ENCODE measurements at places on chromosomes 3 and 15.

DNA sequence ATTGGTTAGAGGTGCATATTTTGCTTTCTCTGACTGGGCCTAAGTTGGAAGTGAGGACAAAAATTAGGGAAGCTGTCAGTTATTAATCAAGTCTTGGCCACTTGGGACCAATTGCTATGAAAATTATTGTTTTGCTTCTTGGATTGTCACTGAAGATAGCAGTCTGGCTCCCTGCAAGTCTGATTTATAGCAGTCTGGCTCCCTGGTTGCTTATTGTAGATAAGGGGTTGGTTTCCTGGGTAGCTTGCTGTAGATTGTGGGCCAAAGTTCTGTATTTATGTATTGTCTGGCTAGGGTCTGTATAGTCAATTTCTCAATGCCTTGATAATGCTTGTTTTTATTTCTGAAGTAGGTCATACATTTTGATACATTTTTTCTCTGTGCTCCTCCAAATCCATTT is 13.3 kb upstream of the DRD3 start:
- no peaks in the 10 kb centered on the region for H3K27me3 ChIP-seq
- no peak overlapping the region for H3K4me3 ChIP-seq
- no peaks in the 10 kb centered on the region for H3K4me1 ChIP-seq
- no peaks in the 10 kb centered on the region for H3K36me3 ChIP-seq
- H3K27ac ChIP-seq = no peak overlapping the region
- no peak for DNase-seq

DNA sequence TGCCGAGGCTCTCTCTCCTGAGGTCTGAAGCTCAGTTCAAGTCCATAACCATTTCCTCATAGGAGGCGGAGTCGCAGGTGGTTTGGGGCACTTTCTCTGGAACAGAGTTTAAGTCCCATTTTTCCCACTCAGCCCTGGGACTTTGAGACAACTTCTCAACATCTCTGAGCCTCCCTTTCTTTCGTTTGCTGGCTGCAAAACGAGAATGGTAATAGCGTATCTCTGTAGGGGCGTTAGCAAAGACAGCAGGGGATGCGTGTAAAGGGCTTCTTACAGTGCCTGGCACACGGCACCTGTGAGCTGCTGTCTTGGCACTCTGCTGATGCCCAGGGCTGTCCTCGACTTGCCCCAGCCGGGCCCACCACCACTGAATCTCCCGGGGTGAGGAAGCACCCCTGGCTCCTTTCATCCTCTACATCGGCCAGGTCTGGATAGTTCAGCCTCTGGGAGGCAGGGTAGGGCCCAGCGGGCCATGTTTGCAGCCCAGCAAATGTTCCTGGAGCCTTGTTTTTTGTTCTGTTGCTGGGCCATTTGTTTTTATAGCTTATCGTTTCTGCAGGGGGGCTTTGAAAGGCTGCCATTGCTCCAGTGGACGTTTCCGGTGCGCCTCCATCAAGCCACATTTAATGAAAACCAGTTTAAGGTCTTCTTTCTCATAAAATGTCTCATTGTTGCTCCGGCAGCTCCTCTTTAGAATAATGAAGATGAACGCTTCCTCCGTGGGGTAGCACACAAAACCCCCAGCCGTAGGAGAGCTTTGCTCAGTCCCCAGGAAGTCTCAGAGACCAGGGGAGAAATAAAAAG is 60.0 kb upstream of the WNT5A start:
- DNase-seq = no peak
- no peaks in the 10 kb centered on the region for H3K36me3 ChIP-seq
- no peak overlapping the region for H3K27ac ChIP-seq
- H3K4me3 ChIP-seq = no peak overlapping the region
- H3K4me1 ChIP-seq = no peaks in the 10 kb centered on the region
- no peaks in the 10 kb centered on the region for H3K27me3 ChIP-seq

GRCh38 chr3:189300345-189300744 is 128.6 kb downstream of the TPRG1 start:
- H3K36me3 ChIP-seq = no peaks in the 10 kb centered on the region
- no peaks in the 10 kb centered on the region for H3K4me1 ChIP-seq
- no peak for DNase-seq
- no peak overlapping the region for H3K4me3 ChIP-seq
- H3K27me3 ChIP-seq = no peaks in the 10 kb centered on the region
- no peak overlapping the region for H3K27ac ChIP-seq

DNA sequence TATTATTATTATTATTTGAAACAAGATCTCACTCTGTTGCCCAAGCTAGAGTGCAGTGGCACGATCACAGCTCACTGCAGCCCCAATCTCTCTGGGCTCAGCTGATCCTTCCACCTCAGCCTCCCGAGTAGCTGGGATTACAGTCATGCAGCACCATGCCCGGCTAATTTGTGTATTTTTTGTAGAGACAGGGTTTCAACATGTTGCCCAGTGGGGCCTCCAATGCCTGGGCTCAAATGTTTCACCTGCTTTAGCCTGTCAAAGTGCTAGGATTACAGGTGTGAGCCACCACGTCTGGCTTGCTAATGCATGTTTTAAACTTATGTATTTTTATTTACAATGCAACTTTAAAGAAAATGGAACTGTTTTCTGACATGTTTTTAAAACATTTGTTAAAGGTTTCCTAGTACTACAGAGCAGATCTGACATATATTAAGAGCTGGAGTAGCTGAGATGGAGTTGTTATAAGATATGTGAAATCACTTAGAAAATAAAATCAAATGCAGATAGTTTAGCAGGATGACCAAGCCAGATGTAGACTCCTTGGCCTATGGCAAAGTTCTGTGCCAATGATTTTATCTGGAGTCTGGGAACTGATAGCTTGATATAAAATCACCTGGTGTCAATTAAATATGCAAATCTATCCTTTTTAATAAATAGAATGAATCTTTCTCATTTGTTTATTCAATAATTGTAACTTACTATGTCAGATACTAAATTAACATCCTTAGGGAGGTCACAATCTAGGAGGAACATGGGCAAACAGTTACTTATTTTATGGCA is 310.1 kb upstream of the NAALADL2 start:
- H3K4me1 ChIP-seq = no peaks in the 10 kb centered on the region
- no peaks in the 10 kb centered on the region for H3K27me3 ChIP-seq
- H3K27ac ChIP-seq = no peak overlapping the region
- H3K36me3 ChIP-seq = no peaks in the 10 kb centered on the region

DNA sequence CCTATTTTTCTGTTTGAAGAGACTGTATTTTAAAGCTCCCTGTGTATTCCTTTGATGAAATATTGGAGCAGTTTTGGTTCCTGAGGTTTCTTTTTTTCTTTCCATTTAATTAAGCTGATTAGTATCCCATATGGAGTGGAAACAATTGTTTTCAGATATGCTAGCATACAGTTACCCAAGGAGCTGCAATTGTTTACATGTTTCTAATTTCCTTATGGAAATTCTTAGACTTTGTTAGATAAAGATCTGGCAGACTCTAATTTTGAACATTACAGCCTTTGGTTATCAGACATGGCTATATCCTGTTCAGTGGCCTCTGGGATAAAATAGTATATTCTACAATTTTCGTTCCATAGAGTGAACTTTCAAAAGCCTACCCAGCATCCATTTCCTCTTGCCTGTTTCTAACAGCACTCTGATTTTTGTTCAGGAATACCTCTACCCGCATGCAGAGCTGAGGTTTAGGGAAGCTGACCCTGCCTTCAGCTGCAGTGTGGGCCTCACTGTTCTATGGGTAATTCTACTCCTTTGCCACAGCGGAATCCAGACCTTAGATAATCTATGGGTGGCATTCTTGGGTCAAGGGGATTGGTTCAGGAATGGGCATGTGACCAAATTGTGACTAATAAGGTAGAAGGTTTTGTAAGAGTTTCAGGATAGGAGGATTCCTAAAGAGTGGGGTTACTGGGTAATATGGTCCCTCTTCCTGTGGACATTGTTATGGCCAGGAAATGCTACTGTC is 161.1 kb upstream of the ANKRD28 start:
- peaks cover 9% of the 10 kb centered on the region for H3K27me3 ChIP-seq
- H3K4me1 ChIP-seq = no peaks in the 10 kb centered on the region
- DNase-seq = no peak
- H3K36me3 ChIP-seq = peaks cover 3% of the 10 kb centered on the region

DNA sequence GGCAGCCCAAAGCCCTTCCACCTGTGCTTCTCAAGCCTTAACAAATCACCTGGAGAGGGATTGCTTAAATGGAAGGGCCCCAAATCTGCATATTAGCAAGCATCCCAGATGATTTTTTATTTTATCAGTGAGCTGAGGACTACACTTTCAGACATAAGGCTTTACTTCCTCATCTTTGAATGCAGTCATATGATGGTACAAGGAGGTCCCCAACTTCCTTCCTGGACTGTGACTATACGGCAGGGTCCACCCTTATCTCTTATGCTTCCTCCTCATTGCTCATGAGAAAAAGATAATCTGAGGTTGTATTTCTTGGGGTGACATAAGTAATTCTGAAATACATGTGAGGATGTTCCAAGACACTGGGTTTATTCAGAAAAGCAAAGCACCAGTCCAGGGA is 13.7 kb upstream of the HEG1 start:
- no peak overlapping the region for H3K4me3 ChIP-seq
- DNase-seq = no peak
- H3K27ac ChIP-seq = no peak overlapping the region

DNA sequence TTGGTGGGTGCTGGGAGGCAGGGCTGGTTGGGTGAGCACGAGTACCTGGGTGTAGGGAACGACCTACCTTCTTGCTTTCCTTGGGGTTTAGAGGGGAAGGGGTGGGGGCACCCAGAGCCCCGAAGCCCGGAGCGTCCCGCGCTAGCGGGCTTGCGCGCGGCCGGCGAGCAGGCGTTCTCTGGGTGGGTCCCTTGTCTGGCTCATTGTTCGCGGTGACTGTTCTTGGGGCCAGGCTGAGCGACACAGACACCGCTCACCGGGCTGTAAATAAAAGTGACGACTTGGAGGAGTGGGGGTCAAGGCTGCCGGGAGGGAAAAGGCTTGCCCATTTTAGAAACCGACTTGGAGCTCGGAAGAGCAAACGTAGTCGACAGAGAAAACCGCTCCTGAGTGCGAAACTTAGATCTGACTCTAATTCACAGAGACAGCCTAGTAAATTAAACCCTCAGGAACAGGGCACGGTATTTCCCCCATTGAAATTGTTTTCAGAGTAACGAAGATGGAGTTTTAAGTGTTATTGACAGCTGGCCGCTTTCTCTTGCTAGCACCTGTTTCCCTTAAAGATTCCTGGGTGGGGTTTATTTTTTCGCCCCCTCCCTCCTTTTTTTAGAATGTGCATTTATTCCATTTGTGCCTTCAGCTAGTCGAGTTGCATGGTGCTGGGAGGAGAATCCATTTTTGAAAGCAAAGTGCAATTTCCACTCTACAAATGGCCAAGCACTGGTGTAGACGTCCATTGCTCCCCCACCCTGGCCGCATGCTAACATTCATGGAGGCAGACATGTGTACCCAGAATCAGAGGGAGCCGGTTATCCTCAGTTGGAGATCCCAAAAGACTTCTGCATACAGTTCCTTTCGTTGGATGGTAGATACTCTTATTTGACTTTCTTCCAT is 532.1 kb upstream of the SEMA6D start:
- no peak for DNase-seq
- no peaks in the 10 kb centered on the region for H3K36me3 ChIP-seq
- peak overlapping the region; percentile 77 for H3K4me3 ChIP-seq
- H3K27me3 ChIP-seq = peaks cover 43% of the 10 kb centered on the region

- no peak for DNase-seq
- no peak overlapping the region for H3K27ac ChIP-seq
- peaks cover 46% of the 10 kb centered on the region for H3K27me3 ChIP-seq
- no peaks in the 10 kb centered on the region for H3K4me1 ChIP-seq
- no peak overlapping the region for H3K4me3 ChIP-seq
- H3K36me3 ChIP-seq = peaks cover 4% of the 10 kb centered on the region
These were observed 34.0 kb upstream of the CCDC174 start for GRCh38 chr3:14617508-14618023.

DNA sequence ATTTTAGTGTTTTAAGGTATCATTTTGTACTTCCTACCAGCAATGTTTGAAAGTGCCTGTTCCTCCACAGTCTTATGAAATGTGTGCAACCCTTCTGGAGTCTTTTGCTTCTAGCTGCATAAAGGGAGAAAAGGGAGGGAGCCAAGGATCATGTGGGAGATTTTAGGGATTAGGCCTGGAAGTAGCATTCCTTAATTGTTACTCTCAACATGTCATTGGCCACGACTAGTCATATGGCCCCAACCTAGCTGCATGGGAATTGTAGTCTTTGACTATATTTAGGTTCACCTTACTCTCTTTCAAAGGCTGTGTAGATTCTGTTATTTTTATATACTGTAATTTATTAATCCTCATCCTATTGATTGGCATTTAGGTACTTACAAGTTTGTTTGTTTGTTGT is 14.9 kb downstream of the CRTAP start:
- H3K27ac ChIP-seq = no peak overlapping the region
- peaks cover 11% of the 10 kb centered on the region for H3K4me1 ChIP-seq
- no peak for DNase-seq
- no peaks in the 10 kb centered on the region for H3K27me3 ChIP-seq
- H3K4me3 ChIP-seq = no peak overlapping the region

DNA sequence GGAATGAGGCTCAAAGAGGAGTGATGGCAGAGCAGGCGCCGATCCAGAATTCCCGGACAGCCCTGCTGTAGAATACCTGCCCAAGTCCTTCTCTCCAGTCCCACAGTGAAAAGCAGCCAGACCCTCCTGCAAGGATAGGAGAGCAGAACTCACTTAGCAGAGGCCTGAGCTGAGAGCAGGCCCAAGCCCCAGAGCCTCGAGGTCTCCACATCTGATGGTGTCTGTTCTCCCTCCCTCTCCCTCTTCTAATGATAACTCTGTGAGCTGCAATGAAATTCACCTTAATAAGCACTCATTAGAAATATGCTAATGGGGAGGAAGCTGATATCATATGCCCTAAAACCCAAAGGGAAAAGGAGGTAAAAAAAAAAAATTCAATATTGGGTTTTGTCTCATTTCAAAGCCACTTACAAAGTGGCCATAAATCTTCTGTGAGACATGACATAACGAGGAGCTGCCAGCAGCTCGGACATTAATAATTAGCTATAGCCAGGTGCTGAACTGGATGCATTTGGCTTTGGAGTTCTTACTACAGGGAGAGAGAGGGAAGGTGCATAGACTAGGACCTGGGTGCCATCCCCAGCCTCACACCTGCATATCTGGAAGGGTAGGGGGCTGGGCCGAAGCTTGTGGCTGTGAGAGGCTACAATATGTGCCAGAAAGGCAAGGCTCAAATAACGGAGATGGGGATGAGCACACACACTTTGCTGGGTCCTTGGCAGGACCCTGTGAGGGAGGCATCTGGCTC is 108.4 kb downstream of the MEGF11 start:
- DNase-seq = no peak
- H3K27ac ChIP-seq = no peak overlapping the region
- peaks cover 48% of the 10 kb centered on the region for H3K27me3 ChIP-seq
- peaks cover 2% of the 10 kb centered on the region for H3K36me3 ChIP-seq
